ENCODE measurements at places on chromosomes 6 and 20.
A peak's percentile ranks its signal among the peaks of the same experiment; 100 is the strongest.

GRCh38 chr6:7324520-7324919 is 11.5 kb upstream of the SSR1 start:
- no peak overlapping the region for H3K4me3 ChIP-seq
- H3K36me3 ChIP-seq = no peaks in the 10 kb centered on the region
- H3K27ac ChIP-seq = no peak overlapping the region
- H3K4me1 ChIP-seq = no peaks in the 10 kb centered on the region
- no peak for DNase-seq

DNA sequence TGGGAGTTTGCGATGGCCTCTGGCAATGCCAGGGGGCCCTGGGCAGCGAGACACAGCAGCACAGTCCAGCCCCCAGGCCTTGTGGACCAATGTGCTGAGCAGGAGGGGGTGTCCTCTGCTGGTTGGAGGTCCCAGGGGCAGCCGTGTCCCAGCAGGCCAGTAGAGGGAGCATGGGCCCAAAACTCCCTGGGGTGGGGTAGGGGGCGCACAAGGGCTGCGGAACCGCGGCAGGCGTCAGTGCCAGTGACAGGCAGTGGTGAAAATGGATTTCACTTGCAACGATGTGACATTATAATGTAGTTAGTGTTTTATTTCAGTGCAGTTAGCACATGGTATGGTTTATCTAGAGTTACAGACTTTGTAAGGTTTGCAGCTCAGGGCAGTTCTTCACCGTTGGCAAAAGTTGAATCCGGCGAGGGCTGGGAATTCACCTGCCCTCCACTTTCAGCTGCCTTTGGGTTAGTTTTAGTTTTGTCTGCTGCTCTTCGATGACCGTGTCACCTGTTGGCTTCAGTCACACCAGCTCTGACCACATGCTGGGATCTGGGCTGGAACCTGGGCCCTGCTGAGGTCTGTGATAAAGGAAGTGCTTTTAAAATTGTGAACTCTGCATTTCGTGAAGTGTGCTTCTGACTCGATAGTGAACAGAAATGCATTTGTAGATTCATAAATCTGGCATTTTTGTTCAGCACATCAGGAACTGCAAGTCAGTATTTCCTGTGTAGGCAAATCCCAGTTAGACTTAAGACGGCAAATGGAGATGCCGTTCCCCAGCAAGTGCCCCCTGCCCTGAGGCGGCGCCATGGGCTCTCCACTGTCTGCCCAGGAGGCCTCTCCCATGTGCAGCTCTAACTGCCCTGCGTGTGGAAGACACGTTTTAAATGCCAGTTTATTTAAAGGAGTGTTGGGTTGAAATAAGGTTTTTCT is 46.8 kb downstream of the PYGB start:
- H3K4me1 ChIP-seq = peaks cover 13% of the 10 kb centered on the region
- peak overlapping the region; percentile 27 for H3K27ac ChIP-seq
- no peak for DNase-seq

DNA sequence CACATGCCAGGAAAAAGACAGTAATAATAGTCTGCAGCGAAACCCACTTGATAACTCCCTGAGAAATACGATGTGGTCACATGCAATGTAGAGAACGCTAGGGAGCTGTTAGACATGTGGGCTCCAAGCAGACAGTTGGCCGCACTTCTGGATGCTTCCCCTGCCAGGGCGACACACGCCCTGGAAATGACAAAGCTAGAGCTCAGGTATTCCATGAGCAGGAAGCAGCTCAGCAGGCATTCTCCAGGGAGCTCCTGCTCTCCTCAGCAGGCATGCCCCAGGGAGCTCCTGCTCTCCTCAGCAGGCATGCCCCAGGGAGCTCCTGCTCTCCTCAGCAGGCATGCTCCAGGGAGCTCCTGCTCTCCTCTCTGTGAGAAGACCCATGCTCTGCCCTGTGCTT is 52.4 kb upstream of the NXT1 start:
- no peak overlapping the region for H3K27ac ChIP-seq
- no peak for DNase-seq
- H3K4me1 ChIP-seq = no peaks in the 10 kb centered on the region

DNA sequence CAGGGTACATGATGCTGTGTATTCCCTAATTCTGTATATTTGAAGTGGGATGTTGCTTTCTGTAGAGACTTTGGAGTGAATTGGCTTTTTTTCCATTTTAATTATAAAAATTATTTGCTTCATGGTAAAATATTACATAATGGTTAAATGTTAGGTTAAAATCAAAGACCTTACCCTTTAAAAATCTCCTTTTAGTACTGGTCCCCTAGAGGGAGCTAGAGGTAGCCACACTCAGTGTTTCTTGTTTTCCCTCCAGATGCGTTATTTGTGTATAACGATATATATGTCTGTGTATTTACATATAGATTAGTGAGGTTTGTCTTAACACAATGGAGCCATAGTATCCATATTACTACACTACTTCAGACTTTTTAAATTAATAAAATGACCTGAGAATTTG is 146.7 kb downstream of the PLCB4 start:
- no peak overlapping the region for H3K4me3 ChIP-seq
- no peaks in the 10 kb centered on the region for H3K27me3 ChIP-seq
- DNase-seq = no peak
- no peak overlapping the region for H3K27ac ChIP-seq

DNA sequence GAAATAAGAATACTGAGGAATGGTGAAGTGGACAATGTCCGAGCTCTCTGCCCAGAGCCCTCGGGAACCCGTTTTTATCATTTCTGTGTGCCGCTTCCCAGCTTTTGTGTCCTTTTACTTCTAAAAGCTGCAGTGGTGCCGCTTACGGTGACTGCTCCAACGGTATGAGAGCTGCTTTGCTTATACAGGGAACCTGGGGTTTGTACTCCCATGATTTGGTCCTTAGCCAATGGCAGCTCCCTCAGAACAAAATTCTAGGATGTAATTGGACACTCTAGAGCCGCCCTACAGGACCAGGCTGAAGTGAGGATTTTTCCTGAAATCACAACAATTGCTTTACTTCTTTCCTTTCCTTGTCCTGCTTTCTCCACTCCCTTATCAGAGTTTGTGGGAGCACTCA is 24.2 kb upstream of the PCSK2 start:
- no peak for DNase-seq
- no peak overlapping the region for H3K27ac ChIP-seq
- H3K4me3 ChIP-seq = no peak overlapping the region
- H3K36me3 ChIP-seq = no peaks in the 10 kb centered on the region

DNA sequence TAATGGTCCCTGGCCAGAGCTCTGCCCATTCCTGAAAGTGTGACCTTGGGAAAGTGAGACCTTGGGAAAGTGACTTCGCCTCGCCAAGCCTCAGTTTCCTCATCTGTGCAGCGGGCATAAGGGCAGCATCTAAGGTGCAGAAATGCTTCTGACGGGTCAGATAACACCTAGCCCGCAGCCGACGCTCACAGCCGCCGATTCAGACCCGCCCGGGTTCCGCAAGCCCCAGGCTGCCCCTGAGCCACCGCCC is 486 bp downstream of the FKBP1A start:
- no peaks in the 10 kb centered on the region for H3K27me3 ChIP-seq
- peak overlapping the region; percentile 91 for H3K4me3 ChIP-seq
- peak overlapping the region; percentile 88 for H3K27ac ChIP-seq
- no peak for DNase-seq
- H3K4me1 ChIP-seq = peaks cover 60% of the 10 kb centered on the region
- no peaks in the 10 kb centered on the region for H3K36me3 ChIP-seq

DNA sequence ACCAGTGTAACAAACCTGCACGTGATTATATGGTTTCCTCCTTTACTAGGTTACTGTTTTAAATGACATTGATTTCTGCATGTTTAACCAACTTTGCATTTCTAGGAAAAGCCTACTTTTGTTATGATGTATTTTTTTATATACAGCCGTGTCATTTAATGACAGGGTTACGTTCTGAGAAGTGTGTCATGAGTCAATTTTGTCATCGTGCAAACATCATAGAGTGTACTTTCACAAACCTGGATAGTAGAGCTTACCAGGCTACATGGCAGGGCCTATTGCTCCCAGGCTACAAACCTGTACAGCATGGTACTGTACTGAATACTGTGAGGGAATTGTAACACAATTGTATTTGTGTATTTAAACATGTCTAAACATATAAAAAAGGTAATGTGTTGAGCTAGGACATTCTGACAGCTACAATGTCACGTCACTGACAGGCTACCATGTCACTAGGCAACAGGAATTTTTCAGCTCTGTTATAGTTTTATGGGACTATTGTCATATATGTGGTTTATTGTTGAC is 205.3 kb downstream of the PRL start:
- no peaks in the 10 kb centered on the region for H3K27me3 ChIP-seq
- H3K36me3 ChIP-seq = no peaks in the 10 kb centered on the region
- DNase-seq = no peak
- no peak overlapping the region for H3K4me3 ChIP-seq

GRCh38 chr6:111806561-111807497 is 66.4 kb downstream of the FYN start:
- H3K4me1 ChIP-seq = peaks cover 34% of the 10 kb centered on the region
- H3K36me3 ChIP-seq = no peaks in the 10 kb centered on the region
- H3K27me3 ChIP-seq = no peaks in the 10 kb centered on the region

DNA sequence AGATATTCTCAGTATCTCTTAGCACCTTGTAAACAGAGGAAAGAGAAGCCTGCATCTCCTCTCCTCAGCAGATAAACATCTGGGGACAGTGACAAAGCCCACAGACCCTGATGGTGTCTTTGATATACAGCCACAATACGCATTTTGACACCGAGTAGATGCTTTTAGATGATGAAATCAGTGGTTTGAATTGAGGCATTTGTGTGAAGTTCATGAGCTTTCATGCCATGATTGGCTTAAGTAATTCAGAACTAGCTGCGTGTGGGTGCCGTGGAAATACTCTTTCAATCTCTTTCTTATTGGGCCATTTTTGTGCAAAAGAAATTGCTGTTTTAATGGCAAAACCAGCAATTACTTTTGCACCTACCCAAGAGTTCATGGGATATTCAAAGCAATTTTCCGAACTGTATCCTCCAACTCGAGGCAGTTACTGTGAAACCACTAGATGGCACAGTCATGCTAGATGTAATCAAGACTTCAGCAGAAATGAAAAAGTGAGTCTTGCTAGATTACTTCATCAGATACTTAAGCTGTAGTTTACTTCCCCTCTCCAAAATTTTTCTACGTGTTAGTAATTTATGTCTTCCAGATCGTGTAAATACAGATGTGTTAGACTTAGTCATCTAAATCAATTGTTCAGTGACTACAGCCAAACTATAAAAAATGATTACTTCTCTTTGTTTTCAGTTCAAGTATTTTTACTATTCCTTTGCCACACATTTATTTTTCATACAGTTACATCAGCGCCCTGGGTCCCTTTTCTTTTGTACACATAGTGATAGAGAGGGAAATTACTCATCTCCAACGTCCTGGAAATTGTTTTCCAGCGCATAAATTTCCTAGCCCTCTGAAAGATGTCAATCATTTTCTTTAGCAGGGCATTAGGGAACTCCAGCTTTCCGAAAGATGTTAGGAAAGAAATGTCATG is 49.4 kb downstream of the IYD start:
- no peak for DNase-seq
- H3K4me1 ChIP-seq = peaks cover 13% of the 10 kb centered on the region
- no peaks in the 10 kb centered on the region for H3K27me3 ChIP-seq
- peak overlapping the region; percentile 58 for H3K27ac ChIP-seq
- no peaks in the 10 kb centered on the region for H3K36me3 ChIP-seq

DNA sequence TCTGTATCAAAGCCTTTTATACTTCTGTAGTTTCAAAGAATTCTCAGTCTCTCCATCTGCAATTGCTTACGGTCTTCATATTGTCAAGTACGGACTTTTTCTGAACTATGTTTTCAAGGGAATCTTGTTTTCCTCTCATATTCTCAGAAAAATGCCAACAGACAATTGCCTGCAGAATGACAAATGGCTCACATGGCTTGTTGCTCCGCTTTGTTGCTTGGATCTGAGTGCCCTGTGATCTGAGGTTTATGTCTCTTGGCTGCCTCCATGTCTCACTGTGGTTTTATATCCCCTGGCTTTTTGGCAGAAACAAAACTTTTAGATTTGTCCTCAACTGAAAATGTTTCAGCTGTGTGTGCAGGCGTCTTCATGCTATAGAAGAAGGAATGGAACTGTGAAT is 285.4 kb upstream of the CHD6 start:
- DNase-seq = no peak
- no peaks in the 10 kb centered on the region for H3K36me3 ChIP-seq
- H3K4me1 ChIP-seq = no peaks in the 10 kb centered on the region
- H3K4me3 ChIP-seq = no peak overlapping the region
- H3K27ac ChIP-seq = no peak overlapping the region

DNA sequence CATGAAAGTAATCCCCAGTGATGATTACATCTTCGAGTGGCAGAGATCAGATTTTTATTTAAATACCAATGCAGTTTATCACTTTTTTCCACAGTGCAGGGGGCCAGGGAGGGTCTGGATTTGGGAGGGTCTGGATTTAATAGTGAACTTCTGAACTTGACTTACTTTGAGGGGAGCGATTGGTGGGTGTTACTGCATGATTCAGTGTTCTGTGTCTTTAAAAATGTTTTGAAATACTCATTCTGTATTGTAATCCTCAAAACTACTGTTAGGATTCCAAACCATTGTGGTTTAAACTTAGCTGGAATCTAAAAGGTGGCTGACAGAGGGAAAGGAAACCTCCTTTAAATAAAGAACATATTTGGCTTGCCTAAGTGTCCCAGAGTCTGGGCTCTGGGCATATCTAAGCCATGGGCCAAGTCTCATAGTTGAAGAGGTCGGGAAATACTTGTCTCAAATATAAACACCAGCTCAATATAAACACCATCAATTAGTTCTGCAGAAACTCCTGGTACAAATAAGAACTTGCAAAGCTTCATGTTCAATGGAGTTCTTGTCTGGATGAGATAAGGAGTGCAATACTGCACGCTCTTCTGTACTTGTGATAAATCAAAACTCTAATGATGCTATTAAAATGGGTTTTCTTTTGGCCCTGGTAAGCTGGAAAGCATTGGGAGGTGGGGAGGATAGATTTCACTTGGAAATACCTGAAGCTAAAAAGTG is 14.4 kb downstream of the JARID2 start:
- H3K4me3 ChIP-seq = no peak overlapping the region
- peaks cover 73% of the 10 kb centered on the region for H3K4me1 ChIP-seq
- no peaks in the 10 kb centered on the region for H3K27me3 ChIP-seq
- H3K27ac ChIP-seq = no peak overlapping the region
- H3K36me3 ChIP-seq = no peaks in the 10 kb centered on the region

GRCh38 chr6:18023891-18024290 is 36.5 kb upstream of the KIF13A start:
- H3K36me3 ChIP-seq = no peaks in the 10 kb centered on the region
- H3K27ac ChIP-seq = no peak overlapping the region
- no peaks in the 10 kb centered on the region for H3K27me3 ChIP-seq
- peaks cover 12% of the 10 kb centered on the region for H3K4me1 ChIP-seq
- DNase-seq = no peak

Measured in vagina (tissue), 2 donors.